NCI-H1092 (cell line): ENCODE measurements at places on chromosomes 5 and 9.

- no peak for DNase-seq
These were observed 92.4 kb upstream of the LIFR start for GRCh38 chr5:38648703-38649291.

DNA sequence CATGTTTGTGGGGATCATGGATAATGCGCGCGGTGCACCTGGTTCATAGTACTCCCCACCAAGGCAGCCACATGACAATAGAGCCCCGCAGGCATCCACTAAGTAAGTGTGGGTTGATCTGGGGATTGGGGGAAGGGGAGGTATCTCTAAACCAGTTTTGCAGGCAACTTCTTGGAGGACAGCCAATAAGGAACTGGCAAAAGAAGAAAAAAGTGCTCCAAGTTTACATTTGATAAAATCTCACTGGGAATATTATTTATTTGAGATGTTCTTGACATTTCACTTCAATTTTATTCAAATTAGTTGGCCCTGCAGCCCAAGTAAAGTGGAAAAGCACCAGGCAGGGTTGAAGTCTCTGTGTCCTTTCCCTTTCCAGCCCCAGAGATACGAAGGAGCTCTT lies 8.5 kb downstream of the FBP1 start:
- no peak for DNase-seq

GRCh38 chr5:138662599-138662998 lies 87.4 kb upstream of the HSPA9 start:
- no peak for DNase-seq

GRCh38 chr5:126888175-126888574 lies 111.2 kb downstream of the LMNB1 start:
- DNase-seq, result peak; percentile 38

GRCh38 chr5:62450259-62450658 lies 37.7 kb downstream of the IPO11 start:
- DNase-seq, result no peak

DNA sequence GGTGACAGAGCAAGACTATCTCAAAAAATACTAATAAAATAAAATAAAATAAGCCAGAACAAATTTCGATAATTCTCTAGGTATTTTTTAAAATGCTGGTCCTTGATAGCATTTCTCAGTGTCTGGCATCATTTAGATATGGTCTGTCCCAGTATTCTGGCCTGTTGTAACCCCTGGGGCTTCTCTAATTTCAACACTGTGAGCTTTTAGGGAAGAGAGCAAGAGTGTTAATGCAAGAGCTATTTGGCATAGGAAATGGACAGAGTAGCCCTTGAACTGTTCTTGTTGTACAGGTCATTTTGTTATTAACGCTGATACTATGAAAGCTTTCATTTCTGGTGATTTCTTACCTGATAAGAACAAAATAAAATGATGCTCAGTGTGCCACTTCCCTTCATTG lies 112.2 kb upstream of the ZNF608 start:
- DNase-seq, result no peak

- no peak for DNase-seq
These were observed 528.6 kb upstream of the CLINT1 start for GRCh38 chr5:158387499-158387898.

GRCh38 chr5:132901036-132901435 lies 27.6 kb downstream of the LEAP2 start:
- no peak for DNase-seq

- DNase-seq, result peak; percentile 92
These were observed 39.9 kb downstream of the BICD2 start for GRCh38 chr9:92724528-92725265.

GRCh38 chr9:108967916-108968315 lies 33.7 kb downstream of the ABITRAM start:
- DNase-seq, result no peak

DNA sequence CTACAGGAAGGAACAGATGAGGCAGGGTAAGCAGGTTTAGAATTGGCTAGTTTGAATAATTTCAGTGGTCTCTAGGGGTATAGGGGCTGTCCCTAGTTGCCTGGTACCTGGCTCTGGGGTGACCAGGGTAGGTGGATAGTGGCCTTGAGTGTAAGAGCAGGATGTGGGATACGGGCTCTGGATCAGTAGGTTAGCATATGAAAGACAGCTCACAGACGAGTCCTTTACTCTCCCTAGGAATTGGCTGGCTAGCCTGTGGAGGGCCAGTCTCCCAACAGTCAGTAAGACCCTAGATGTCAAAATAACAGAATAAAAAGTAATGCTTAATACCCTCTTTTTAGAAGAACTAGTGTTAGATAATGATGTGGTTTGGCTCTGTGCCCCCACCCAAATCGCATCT lies 16.6 kb upstream of the C9orf152 start:
- DNase-seq, result no peak

DNA sequence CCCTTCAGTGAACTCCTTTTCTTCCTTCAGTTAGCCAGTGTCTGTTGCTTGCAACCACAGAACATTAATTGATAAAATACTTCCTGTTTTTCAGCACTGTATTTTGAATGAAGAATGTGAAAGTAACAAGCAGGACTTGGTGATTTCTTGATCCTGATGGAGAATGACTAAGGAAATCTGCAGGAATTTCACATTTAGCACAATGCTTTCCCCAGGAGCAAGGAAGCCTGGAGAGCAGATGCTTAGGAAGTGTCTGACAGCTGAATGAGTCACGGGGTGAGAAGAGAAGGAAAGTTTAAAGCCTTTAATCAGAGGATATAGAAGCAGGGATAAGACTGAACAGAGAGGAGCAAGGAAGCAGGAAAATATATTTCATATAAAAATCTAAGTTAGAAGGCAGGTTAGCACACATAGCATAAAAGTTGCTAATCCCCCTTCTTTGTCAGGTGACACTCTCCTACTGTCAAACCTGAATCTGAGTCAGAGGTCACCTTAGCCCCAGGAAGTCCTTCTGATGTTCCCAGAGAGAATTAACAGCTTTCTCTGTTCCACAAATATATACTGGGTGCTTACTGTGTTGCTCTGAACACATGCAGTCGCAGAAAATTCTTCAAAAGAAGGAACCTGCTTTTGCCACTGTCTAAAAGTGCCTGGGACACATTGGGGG lies 59.7 kb downstream of the GNA14 start:
- DNase-seq, result no peak

DNA sequence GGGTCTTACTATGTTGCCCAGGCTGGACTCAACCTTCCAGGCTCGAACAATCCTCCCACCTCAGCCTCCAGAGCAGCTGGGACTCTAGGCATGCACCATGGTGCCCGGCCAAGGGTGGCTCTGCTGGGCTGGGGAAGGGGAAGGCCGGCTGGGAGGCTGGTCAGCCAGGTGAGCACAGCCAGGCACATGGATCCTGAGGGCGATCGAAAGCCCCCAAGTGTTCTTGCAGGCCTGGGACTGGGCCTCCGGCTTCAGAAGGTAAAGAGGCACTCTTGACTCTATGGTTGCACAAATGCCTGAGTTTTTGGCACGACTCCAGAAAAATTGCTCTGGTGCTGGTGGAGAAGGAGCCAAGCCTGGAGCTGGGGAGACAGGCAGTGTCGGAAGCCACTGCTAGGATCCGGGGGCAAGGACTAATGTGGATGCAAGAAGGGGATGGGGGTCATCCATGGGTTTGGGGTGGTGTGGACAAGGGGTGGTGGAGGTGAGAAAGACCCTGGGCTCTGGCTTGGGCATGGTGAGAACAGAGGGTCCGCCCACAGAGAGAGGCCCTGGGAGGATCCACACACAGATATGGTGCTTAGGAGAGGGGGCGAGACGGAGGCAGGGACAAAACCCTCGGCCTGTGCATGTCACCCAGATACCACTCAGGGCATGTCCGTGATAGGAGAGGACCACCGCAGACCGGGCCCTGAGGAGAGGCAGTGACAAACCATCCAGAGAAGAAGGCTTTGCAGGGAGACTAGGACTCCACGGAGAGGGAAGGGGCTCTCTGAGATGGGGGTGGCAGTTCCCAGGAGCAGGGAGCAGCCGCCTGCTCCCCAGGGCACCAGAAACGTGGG lies 51.1 kb upstream of the COL5A1 start:
- no peak for DNase-seq

DNA sequence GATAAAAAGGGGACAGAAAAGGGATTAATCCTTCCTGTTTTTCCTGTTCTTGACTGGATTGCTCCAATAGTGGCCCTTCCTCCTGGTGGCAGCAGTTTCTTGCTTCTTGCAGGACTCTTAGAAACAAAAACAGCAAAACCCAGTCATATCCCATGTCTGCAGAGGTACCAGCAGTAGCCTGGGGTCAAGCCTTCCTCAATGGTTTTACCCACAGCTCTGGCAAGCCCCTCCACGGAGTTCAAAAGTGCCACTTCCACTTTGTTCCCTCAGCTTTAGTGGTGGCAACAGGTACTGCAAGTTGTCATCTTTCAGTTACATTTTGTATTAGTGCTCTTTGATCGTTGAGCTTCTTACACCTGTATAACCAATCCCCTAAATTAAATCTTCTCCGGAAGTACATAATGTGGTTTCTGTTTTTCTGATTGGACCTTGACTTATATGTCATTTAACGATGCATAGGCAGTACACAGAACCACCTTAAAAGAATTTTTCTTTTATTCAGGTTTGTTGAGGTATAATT lies 8.7 kb upstream of the RANBP6 start:
- DNase-seq, result no peak

DNA sequence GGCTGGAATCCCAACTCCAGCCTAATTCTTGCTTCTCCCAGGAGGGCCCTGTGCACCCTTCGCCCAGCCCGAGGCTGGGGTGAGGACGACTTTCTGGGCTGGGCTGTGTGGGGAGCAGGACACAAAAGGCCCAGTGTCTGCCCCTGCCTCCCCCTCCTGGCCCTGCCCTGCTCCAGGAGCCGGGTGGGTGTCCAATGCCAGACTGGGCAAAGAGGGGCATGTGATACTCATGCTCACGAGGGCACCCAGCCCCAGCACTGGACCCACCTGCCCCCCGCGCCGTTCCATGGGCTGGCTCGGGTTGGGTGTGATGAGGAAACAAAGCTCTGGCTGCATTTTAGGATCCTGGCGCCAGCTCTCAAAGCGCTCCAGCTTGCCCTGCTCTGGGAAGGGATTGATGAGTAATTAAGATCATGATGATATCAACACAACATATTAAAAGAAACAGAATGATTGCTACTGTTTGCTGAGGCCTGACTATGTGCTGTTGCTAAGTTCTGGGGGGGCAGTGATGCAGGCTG lies 30.7 kb downstream of the LHX2 start:
- no peak for DNase-seq

DNA sequence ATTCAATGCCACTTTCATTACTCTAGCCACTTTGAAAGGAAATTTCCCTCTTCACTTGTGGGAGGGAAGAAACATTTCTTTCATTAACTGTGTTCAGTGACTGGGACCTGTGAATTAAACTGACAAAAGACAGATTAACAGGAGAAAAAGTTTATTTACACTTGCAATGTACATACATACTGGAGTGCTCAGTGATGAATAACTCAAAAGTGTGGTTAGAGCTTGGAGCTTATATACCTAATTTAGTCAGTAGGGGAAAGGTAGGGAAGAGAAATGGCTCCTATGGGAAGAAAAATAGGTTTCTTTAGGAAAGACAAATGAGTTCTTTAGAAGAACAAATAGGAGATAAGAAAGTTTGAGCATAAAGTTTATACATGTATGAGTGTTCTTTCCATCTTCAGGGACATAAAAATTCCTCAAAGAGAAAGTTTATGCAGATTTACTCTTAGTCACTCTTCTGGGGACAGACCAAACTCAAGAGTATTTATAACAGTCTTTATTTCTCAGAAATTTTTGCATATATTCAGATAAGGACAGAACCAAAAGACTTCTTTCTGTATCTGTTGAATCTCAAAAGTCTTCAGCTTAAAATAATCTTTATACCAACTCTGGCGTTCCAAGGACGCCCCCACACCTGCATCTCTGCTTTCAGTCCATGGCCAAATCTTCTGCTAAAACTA lies 120.0 kb upstream of the RAI14 start:
- DNase-seq, result no peak

DNA sequence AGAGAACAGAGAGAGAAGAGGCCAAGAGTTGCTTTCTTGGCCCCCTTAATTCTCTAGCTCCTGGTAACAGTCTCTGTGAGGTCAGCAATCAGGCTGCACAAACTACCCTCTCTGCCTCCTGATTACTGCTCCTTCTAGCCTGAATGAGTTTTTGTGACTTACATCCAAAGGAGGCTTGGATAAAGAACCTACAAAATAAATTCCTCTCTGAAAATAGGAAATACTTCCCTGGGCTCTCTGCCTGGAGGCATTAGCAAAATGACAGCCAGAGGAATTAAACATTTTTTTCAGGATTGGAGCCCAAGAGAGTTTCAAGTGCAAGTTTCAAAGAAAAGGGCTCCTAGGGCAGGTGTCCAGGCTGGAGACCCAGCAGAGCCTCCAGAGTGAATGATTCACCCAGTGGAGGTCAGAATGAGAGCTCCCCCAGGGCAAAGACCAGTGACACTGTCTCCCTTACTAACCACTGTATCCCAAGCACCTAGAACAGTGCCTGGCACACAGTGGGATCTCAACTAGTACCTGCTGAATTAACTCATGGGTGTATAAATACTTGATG lies 162.5 kb downstream of the SPOCK1 start:
- DNase-seq, result no peak

- DNase-seq, result no peak
These were observed 205.1 kb downstream of the PCSK1 start for GRCh38 chr5:96227957-96228356.

DNA sequence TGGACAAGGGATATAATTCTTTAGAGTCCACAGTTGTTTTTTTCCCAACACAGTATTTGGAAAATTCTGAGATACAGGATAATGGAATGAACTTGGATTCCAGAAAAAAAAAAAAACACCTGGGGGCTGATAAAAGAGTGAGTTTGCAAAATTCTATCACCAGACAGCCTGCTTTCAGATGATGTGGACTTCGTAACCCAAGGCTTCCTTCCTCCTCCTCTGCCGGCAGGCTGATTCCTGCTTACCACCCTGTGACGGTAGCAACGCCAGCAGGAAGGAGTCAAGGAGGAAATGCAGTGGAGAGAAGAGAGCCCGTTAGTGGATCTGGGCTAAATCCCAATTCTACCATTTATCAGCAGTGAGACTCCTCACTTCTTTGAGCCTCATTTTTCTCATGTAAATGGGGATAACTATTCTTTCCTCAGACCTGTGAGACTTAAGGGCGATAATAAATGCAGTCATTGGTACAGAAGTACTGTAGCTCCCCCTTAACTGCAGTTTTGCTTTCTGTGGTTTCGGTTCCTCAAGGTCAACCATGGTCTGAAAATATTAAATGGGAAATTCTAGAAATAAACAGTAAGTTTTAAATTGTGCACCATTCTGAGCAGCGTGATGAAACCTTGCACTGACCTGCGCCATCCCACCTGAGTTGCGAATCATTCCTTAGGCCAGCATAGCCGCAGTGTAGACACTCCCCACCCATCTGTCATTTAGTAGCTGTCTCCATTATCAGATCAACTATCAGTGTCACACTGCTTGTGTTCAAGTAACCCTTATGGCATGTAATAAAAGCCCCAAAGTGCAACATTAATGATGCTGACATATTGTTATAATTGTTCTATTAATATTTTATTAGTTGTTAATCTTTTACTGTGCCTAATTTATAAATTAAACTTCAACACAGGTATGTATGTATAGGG lies 71.4 kb downstream of the DCP2 start:
- DNase-seq, result no peak
